ENCODE measurements at places on chromosomes 1 and 21.
A peak's percentile ranks its signal among the peaks of the same experiment; 100 is the strongest.

- H3K36me3 ChIP-seq = peaks cover 38% of the 10 kb centered on the region
- peak overlapping the region; percentile 97 for H3K4me3 ChIP-seq
- H3K27me3 ChIP-seq = no peaks in the 10 kb centered on the region
- H3K4me1 ChIP-seq = peaks cover 18% of the 10 kb centered on the region
Measured at GRCh38 chr1:29180497-29181412, 945 bp downstream of the SRSF4 start.

DNA sequence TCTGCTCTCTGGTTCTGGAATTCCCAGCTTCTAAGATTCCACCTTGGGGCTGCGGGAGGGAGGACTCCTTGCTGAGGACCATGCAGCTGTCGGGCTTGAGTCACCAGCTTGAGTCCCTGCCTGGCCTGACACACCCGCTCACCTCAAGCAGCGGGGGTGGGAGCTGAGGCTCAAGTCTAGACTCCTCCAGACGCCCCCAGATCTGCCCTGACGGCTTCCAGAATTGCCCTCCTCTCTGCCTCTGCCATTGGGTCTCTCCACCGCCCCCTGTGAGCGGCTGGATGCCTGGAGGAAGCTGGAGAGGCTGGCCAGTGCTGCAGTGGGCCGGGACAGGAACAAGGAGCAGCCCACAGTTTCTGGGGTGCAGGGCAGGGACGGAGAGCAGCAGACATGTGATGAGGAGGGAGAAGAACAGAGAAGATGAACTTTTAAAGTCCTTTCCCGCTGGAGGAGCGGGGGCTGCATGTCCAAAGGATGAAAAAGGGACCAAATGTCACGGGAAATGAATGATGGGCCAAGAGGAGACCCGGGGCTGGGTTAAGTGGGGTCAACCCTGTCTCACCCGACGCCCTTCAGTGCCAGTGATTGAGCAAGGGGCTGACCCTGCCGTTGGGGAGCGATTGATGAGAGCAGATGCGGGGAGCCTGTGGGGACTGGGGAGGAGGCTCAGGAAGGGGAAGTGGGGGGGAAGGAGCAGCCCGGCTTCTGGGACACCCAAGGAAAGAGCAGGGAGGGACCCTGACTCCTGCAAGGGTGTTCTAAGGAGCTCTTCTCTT, 13.5 kb downstream of the CRABP2 start:
- H3K4me3 ChIP-seq = no peak overlapping the region
- peak overlapping the region; percentile 31 for H3K27ac ChIP-seq
- peaks cover 44% of the 10 kb centered on the region for H3K4me1 ChIP-seq
- no peaks in the 10 kb centered on the region for H3K36me3 ChIP-seq
- DNase-seq = no peak

GRCh38 chr21:16583556-16583955, 853.8 kb downstream of the USP25 start:
- H3K27me3 ChIP-seq = no peaks in the 10 kb centered on the region
- no peak overlapping the region for H3K4me3 ChIP-seq
- DNase-seq = no peak
- no peaks in the 10 kb centered on the region for H3K36me3 ChIP-seq

DNA sequence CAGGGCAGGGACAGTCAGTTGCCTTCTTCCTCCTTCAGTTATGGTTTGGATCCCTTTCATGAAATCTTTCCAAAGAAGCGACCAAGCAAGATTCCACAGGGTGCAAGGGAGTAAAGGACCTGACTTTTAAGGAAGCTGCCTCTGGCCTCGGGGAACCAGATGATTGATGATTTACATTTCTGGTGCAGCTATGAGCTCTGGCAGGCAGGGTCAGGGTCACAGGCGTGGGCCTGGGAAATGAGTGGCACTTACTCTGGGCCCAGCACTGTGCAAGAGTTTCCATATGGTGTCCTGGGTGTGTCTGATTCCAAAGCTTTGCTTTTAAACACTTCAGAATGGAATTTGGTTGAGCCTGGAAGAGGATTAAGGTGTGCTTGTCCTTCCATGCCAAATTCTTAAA, 7.2 kb upstream of the CRABP2 start:
- peak overlapping the region; percentile 35 for H3K27ac ChIP-seq
- H3K4me3 ChIP-seq = no peak overlapping the region
- H3K27me3 ChIP-seq = no peaks in the 10 kb centered on the region
- H3K4me1 ChIP-seq = peaks cover 30% of the 10 kb centered on the region
- DNase-seq = no peak

DNA sequence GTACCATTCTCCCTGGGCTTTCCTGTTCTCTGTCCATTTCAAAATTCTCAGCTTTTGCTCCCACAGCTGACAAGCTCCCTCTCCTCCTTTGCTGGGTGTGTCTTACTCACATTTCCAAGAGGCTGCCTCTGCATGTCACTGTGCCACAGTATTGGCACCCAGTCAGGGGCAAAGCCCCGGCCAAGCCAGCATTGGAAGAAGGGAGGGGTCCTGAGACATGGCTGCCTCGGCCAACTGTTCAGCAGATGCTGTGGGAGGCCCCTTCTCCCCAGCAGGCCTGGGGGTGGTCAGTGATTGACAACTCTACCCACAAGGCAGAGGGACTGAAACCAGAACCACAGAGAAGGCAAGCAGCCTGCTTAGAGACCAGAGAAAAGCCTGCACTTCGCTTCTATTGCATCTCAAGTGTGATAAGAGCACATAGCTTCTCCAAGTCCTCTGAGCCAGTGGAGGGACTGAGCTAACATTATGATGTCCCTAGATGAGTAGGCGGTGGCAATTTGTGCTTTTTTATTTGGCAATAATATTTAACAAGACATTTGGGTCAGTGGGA, 294.1 kb downstream of the SIPA1L2 start:
- no peaks in the 10 kb centered on the region for H3K36me3 ChIP-seq
- peaks cover 2% of the 10 kb centered on the region for H3K4me1 ChIP-seq
- no peak overlapping the region for H3K27ac ChIP-seq
- no peak overlapping the region for H3K4me3 ChIP-seq
- H3K27me3 ChIP-seq = no peaks in the 10 kb centered on the region
- DNase-seq = no peak

DNA sequence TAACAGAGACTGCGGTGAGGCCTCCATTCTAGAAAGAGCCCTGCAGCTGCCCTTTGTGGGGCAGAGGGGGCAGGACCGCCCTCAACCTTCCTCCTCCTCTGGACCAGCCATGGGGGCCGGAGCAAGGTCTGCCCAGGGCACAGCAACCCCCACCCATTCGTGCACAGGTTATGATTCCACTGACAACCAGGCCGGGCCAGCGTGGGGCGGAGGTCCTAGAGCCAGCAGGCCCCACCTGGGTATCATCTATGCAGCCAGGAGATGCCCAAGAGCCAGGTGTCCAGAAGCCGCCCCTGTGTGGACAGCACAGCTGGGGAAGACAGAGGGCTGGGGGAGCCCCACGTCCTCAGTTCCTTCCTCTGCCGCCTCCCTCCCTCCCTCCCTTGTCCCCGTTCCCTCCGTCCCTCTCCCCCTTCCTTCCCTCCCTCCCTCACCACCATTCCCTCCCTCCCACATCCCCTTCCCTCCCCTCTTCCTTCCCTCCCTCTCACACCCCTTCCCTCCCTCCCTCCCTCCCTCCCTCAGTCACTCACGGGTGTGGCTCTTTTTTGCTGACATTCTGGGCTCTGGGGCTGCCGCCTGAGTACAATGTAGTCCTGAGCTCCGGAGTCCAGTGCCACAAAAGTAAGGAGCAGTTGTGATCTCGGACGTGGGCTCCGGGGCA, 12.3 kb downstream of the RNF223 start:
- no peak overlapping the region for H3K4me3 ChIP-seq
- no peaks in the 10 kb centered on the region for H3K27me3 ChIP-seq
- no peak overlapping the region for H3K27ac ChIP-seq
- no peaks in the 10 kb centered on the region for H3K36me3 ChIP-seq
- no peak for DNase-seq
- H3K4me1 ChIP-seq = peaks cover 17% of the 10 kb centered on the region

GRCh38 chr1:107965110-107965991, at the start of gene VAV3:
Gene VAV3 (minus strand): TSS chr1:107965180. CDS start chr1:107964869, 311 bp downstream.
- H3K4me1 ChIP-seq = peaks cover 4% of the 10 kb centered on the region
- H3K27me3 ChIP-seq = peaks cover 16% of the 10 kb centered on the region
- H3K27ac ChIP-seq = no peak within 1 kb of the TSS
- peak within 1 kb of the TSS; percentile 52 for H3K4me3 ChIP-seq

GRCh38 chr21:41147096-41147978, 20.6 kb upstream of the BACE2 start:
- H3K27me3 ChIP-seq = peaks cover 5% of the 10 kb centered on the region
- H3K4me3 ChIP-seq = no peak overlapping the region
- no peaks in the 10 kb centered on the region for H3K36me3 ChIP-seq
- H3K27ac ChIP-seq = no peak overlapping the region
- no peaks in the 10 kb centered on the region for H3K4me1 ChIP-seq
- DNase-seq = no peak

- no peaks in the 10 kb centered on the region for H3K27me3 ChIP-seq
- peaks cover 9% of the 10 kb centered on the region for H3K36me3 ChIP-seq
- no peak for DNase-seq
- peaks cover 49% of the 10 kb centered on the region for H3K4me1 ChIP-seq
Measured at GRCh38 chr21:37459575-37459974, 93.0 kb downstream of the DYRK1A start.

DNA sequence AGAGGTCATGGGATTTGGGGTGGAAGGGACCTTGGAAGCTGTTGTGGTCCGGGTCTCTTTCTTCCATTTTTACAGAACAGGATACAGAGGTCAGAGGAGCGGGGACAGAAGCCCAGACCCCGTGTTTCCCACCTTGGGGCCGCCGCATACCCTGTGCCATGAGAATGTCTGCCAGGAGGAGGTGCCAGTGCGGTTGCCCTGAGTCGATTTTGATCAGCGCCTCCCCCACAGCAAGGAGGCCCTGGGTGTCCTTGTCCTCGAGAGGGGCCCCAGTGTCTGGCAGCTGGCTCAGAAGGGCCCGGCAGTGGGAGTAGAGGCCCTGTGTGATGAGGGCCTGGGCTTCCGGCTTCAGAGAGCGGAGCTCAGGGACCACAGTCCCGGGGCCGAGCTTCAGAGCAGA, 12.3 kb upstream of the MMEL1 start:
- DNase-seq = no peak
- H3K36me3 ChIP-seq = no peaks in the 10 kb centered on the region
- no peak overlapping the region for H3K4me3 ChIP-seq
- no peaks in the 10 kb centered on the region for H3K27me3 ChIP-seq

DNA sequence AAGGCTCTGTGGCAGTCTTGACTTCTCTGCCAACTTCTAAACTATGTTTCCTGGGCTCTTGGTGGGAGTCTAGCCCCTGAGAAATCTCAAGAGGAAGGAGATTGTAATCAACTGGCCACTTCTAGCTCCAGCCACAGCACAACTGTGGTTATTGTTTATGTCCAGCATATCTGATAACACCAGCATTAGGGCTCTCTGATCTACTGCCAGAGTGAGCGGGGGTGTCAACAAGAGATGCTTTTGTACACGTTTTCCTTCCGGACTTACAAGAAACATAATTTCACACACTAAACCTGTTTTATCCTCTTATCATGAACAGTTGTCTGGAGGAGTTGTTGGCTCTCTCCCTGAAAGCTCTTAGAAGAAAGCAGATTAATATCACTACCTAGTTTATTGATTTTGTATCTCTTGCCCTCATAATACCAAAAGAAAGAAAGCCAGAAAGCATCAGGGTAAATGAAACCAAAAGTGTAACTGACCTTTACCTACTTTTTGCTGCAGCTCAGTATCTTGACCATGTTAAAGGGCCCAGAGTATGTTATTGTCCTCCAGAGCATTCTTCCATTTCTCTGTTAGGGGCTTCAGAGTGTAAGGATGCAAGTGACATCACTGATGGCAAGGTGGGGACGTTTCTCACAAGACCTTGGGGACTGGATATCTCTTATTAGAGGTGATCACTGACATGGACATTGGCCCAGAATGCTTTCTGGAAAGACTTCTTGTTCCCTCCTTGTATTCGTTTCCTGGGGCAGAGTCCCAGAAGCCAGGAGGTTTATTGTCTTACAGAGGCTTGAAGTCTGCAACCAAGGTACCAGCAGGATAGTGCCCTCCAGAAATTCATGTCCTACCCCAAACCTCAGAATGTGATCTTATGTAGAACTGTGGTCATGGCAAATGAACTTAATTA, 9.6 kb upstream of the SH2D1B start:
- H3K4me1 ChIP-seq = peaks cover 7% of the 10 kb centered on the region
- H3K27ac ChIP-seq = no peak overlapping the region
- no peak overlapping the region for H3K4me3 ChIP-seq

- H3K4me1 ChIP-seq = no peaks in the 10 kb centered on the region
- H3K36me3 ChIP-seq = peaks cover 7% of the 10 kb centered on the region
- no peak overlapping the region for H3K4me3 ChIP-seq
- no peak for DNase-seq
Measured at GRCh38 chr1:2086446-2087078, 36.4 kb downstream of the PRKCZ start.

DNA sequence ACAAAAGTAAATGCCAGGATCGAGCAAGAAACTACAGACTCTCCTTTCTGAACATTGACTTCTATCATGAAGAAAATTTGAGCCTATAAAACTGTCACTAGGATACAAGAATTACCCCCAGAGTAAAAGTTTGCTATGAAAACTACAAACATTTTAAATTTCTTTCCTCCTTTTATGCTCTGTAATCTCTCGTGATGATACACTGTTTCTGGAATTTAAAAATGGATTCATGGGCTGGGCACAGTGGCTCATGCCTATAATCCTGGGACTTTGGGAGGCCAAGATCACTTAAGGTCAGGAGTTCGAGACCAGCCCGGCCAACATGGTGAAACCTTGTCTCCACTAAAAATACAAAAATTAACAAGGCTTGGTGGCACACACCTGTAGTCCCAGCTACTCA, 181.3 kb downstream of the ZNF281 start:
- no peaks in the 10 kb centered on the region for H3K36me3 ChIP-seq
- no peak for DNase-seq
- H3K4me1 ChIP-seq = peaks cover 19% of the 10 kb centered on the region
- H3K27ac ChIP-seq = no peak overlapping the region

DNA sequence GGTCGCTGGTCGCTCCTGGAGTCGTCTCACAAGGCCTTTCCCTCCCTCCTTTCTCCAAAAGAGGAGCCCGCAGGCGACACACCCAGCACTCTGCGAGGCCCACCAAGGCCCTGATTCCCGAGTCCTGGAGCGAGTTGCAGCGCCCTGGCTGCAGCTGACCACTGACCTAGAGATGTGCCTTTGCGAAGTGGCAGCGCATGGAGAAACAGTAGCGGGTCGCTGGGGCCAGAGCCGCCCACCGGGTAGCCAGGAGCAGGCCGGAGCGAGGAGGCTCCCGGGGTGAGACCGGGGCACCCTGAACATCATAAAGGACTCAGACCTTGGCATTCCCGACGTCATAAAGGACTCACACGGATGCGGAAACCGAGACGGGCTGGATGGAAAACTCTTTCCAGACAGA, 10.3 kb upstream of the NBPF11 start:
- H3K4me3 ChIP-seq = no peak overlapping the region
- no peaks in the 10 kb centered on the region for H3K36me3 ChIP-seq
- H3K27ac ChIP-seq = no peak overlapping the region
- peaks cover 6% of the 10 kb centered on the region for H3K4me1 ChIP-seq

DNA sequence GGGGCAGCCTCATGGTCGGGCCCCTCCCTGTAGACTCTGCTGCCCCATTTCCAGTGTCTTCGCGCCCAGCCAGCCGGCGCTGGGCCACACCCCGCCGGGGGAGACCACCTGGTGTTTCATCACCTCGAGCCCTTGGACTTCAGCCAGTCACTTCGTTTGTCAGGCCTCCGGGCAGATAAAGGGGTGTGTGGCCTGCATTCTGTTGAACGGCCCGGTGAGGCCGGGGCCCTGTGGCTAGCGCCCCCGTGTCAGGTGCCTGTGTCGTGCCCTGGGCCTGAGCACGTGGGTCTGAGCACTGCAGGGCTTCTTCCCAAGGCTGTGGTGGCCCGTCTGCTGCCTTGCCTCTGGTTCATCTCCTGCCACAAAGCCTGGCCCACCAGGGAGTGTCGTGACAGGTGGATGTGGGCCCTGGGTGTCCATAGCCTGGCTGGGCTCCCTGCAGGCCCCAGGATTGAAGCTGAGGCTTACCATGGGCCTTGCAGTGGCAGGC, 65.2 kb upstream of the DIP2A start:
- DNase-seq = no peak
- no peak overlapping the region for H3K27ac ChIP-seq
- no peaks in the 10 kb centered on the region for H3K4me1 ChIP-seq
- H3K36me3 ChIP-seq = peaks cover 53% of the 10 kb centered on the region
- H3K4me3 ChIP-seq = no peak overlapping the region
- H3K27me3 ChIP-seq = no peaks in the 10 kb centered on the region

Measured in RWPE2 (cell line).